Muscle of leg (tissue), 16 donors: ENCODE measurements at places on chromosomes 5 and 9. TPM values are rescaled to one million over a fixed set of nuclear protein-coding genes. Genes with fewer than 3 reads are reported as not detected.

Gene ABITRAM
- 9.1 TPM for polyA plus RNA-seq

DNA sequence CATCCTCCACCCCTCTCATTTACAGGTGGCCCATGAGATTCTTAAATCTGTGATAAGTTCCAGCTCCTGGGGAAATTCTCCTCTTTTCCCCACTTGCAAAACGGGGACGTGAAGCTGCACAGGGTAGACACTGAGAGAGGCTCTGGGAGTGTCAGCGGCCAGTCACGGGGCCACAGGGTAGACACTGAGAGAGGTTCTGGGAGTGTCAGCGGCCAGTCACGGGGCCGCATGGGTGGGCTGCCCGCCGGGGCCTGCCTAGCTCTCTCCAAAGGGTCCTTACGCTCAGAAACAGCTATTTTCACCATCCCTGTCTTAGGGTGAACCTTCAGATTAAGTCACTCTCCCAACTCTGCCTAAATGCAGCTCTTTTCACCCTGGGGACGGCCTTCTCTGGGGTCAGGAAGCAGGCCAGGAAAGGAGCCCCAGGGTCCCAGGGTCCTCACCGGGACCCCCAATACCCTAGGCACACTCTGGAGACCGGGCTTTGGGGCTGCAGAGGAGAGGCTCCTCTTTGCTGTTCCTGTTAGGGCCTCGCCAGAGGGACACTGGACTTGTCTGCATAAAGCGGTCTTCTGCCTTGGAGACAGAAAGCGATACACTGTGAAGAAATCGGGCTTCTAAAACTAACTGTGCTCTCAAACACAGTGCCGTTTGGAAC lies 1.5 kb downstream of the FAM78A start:
- peak overlapping the region; percentile 67 for H3K4me3 ChIP-seq
- peaks cover 13% of the 10 kb centered on the region for H3K27me3 ChIP-seq
- H3K4me1 ChIP-seq = peaks cover 63% of the 10 kb centered on the region
- peak overlapping the region; percentile 93 for H3K27ac ChIP-seq
- DNase-seq = peak; percentile 59

Gene SLC6A18
- polyA plus RNA-seq = not detected

GRCh38 chr9:120723565-120723964 lies 9.3 kb upstream of the MEGF9 start:
- no peak overlapping the region for H3K27ac ChIP-seq
- H3K36me3 ChIP-seq = no peaks in the 10 kb centered on the region
- H3K4me1 ChIP-seq = no peaks in the 10 kb centered on the region
- H3K4me3 ChIP-seq = no peak overlapping the region
- DNase-seq = no peak

GRCh38 chr5:179954434-179954833 lies 46.7 kb upstream of the TBC1D9B start:
- peaks cover 10% of the 10 kb centered on the region for H3K36me3 ChIP-seq
- no peak for DNase-seq
- no peaks in the 10 kb centered on the region for H3K27me3 ChIP-seq
- no peak overlapping the region for H3K27ac ChIP-seq
- no peak overlapping the region for H3K4me3 ChIP-seq

DNA sequence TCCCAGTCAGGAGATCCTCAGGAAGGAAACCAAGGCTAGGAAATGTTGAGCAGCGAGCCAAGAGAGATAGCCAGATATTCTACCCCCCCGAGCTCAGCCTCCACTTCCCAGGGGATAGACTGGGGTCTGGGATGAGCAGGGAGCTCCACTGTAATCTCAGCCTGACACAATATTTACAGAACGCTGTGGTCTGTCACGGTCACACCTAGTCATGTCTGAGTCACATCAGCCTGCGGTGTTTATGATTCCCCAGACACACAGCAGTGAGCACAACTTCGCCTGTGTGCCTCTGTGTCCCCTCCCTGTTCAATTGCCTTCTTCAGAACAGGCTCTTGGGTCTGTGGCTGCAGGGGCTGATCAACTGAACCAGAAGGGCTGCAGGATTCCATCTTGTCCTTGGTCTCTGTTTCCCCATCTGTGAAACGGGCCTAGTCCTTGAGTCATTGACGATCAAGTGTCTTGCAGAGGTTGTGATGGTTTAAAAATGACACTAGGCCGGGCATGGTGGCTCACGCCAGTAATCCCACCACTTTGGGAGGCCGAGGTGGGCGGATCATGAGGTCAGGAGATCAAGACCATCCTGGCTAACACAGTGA lies 8.6 kb upstream of the PRRX2 start:
- H3K27me3 ChIP-seq = peaks cover 19% of the 10 kb centered on the region
- no peak overlapping the region for H3K27ac ChIP-seq
- H3K4me1 ChIP-seq = peaks cover 8% of the 10 kb centered on the region
- no peak overlapping the region for H3K4me3 ChIP-seq

DNA sequence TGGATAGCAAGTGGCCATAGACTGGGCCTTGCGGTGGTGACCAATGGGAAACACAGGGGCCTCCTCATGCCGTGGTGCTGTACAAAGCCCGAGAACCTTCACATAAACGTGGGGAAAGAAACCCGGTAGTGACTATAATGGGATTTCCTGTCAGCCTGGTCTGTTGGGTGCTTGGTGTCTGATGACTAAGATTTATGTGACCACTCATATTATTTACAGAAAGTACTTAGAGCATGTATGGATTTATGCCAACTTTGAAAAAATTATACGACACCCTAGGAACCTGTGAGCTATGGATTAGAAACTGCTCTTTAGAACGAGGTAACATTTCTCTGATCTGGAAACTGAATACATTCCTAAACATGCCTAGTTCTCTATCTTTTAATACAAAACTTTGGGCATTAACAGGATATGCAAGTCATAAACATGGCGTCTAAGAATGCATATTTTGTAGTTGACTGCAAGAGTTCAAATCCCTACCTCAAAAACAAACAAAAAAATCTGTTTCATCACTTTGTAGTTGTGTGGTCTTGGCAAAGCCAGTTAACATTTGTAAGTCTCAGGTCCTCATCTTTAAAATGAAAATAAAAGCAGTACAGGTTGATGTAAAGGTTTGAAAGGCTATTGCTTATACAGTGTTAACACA lies 85.4 kb downstream of the TMEM167A start:
- no peak for DNase-seq
- peaks cover 3% of the 10 kb centered on the region for H3K4me1 ChIP-seq
- no peaks in the 10 kb centered on the region for H3K36me3 ChIP-seq
- H3K27me3 ChIP-seq = no peaks in the 10 kb centered on the region
- H3K4me3 ChIP-seq = no peak overlapping the region

DNA sequence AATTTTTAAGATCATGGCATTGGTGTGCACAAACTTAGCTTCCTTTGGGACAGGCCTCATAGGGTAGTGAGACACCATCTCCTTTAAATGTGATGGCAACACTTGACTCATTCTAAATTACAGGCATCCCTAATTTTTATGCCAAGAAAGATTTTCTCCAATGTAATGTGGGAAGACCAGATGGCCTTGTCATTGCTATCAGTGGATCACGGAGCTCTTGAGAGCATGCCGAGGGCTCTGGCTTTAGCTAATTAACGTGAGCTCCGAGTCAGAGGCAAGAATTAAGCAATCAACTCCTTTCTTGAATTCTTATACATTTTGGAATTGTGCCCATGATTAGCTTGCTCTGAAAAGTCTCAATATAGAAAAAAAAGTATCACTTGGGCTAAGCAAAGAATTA lies 215.8 kb downstream of the LRRC70 start:
- H3K36me3 ChIP-seq = no peaks in the 10 kb centered on the region
- H3K4me1 ChIP-seq = no peaks in the 10 kb centered on the region
- no peak for DNase-seq
- no peaks in the 10 kb centered on the region for H3K27me3 ChIP-seq

GRCh38 chr5:130102960-130103359 lies 198.7 kb downstream of the CHSY3 start:
- no peak overlapping the region for H3K27ac ChIP-seq
- no peaks in the 10 kb centered on the region for H3K36me3 ChIP-seq
- no peaks in the 10 kb centered on the region for H3K4me1 ChIP-seq
- H3K4me3 ChIP-seq = no peak overlapping the region
- H3K27me3 ChIP-seq = no peaks in the 10 kb centered on the region

DNA sequence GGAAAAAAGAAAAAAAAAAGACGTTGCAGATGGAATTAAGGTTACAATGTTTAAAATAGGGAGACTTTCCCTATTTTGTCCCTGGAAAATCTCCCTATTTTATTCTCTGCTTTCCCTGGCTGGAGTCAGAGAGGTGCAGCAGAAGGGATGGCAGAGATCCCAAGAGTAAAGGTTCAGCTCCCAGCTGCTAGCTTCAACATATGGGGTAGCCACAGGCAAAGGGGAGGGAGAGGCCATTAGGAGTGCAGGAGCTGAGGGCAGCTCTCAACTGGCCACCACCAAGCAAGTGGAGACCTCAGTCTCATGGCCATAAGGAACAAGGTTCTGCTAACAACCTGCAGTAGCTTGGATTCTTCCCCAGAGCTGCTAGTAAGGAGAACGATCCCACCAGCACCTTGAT lies 367.0 kb upstream of the DAP start:
- no peaks in the 10 kb centered on the region for H3K27me3 ChIP-seq
- no peak for DNase-seq
- H3K4me3 ChIP-seq = no peak overlapping the region
- H3K27ac ChIP-seq = no peak overlapping the region

Gene CCDC183
- polyA plus RNA-seq = 1.2 TPM

GRCh38 chr9:20981486-20981885 lies 50.0 kb downstream of the HACD4 start:
- peak overlapping the region; percentile 39 for H3K27ac ChIP-seq
- H3K4me1 ChIP-seq = peaks cover 7% of the 10 kb centered on the region
- peaks cover 6% of the 10 kb centered on the region for H3K36me3 ChIP-seq
- no peaks in the 10 kb centered on the region for H3K27me3 ChIP-seq
- H3K4me3 ChIP-seq = no peak overlapping the region

GRCh38 chr9:127979333-127980059 lies 1.3 kb downstream of the EEIG1 start:
- peaks cover 6% of the 10 kb centered on the region for H3K36me3 ChIP-seq
- H3K27ac ChIP-seq = peak overlapping the region; percentile 65
- H3K4me1 ChIP-seq = peaks cover 65% of the 10 kb centered on the region
- no peaks in the 10 kb centered on the region for H3K27me3 ChIP-seq
- peak; percentile 58 for DNase-seq

Gene AK8
- 0.89 TPM for polyA plus RNA-seq

Gene CCDC127
- polyA plus RNA-seq = 8.4 TPM
